ENCODE measurements at places on chromosomes 11 and 22.
A peak's percentile ranks its signal among the peaks of the same experiment; 100 is the strongest.

DNA sequence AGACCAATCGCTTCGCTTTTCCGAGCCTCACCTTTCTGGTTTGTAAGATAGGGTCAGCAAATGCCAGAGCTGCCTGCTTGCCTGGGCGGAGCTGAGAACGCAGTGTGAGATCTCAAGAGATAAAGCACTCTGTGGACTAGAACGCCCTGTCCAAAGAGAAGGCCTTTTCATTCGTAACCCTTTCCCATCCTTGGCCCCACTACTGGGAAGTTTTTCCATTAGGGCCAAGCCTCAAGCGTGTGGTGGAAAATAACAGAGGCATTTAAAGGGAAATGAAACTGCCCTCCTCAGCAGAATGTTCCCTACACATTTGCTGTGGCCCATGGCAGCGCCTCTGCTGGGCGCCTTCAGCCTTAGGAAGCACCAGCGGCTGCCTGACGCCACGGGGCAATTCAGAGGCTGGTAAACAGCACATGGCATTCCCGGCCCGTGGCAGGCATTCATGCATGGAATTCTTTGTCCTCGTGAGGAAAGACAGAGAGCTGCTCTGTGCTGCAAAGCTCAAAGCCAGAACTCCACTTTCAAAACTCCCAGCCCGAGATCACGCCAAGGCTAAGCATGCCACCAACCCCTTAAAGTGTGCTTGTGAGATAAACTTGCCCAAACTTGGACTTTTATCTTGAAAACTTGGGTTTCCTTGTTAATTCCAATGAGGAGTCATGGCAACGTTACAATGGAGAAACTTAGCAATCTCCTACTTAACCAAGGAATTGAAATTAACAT lies 38.1 kb downstream of the AHNAK start:
- DNase-seq, result peak; percentile 62

- no peak for DNase-seq
Observed at GRCh38 chr22:38952281-38952993, 5.0 kb upstream of the APOBEC3A start.

DNA sequence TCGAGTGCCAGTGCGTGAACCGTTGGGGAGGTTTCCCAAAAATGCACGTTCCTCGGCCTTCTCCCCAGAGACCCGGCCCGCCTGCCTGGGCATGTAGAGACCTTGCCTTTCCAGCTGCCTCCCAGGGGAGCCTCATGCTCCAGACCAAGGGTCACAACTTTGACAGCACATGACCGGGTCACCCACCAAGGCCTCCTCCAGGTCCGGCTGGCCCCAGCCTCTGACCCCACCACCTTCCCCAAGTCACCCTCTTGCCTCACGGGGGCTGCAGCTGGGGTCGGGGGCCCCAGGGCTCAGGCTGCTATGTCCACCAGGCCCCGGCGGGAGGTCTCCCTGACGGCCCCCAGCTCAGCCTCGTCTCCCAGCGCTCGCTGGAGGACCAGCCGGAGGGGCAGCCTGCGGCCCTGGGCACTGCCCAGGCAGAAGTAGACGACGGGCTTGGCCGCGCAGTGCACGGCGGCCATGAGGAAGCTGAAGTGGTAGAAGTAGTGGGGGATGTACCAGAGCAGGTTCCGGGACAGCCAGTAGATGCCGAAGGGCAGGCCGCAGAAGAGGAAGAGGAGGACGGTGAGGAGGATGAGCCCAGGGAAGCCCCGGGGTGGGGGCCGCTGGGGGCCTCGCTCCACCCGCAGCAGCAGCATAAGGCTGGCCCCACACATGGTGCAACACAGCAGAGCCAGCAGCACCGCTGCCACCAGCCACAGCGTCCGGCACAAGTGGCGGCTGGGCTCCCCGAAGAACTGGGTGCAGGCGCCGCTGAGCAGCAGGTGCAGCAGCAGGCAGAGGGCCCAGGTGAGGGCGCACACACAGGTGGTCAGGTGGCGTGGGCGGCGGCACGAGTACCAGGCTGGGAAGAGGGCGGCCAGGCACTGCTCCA lies 4.4 kb downstream of the MRGPRE start:
- DNase-seq, result no peak

DNA sequence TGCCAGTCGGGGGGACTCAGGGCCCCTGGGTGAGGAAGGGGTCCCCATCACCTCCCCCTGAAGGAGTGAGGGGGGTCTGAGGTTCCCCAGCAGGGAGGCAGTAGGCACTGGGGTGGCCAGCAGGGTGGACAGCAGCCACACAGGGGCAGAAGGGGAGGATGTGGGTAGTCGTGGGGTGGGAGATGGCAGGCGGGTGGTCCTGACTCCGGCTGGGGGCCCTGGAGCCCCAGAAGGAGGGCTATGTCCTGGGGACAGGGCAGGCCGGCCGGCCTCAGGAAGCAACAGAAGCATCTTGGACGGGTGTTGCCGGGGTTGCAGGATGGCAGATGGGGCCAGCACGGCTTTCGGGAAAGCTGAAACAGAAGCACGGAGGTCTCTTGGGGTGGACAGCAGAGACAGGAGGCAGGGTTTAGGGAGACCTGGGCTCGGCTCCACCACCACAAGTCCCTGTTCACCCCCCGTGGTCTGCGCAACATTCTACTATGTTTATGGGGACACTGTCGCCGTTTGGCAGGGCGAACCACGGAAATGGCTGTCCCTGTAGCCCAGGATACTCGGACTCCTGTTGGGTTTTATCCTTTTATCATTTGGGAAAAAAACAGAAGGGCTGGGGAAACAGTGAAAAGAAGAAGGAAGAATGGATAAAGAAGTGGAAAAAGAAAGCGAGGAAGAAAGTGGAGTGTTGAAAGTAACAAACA lies 14.1 kb downstream of the VWCE start:
- peak; percentile 26 for DNase-seq

DNA sequence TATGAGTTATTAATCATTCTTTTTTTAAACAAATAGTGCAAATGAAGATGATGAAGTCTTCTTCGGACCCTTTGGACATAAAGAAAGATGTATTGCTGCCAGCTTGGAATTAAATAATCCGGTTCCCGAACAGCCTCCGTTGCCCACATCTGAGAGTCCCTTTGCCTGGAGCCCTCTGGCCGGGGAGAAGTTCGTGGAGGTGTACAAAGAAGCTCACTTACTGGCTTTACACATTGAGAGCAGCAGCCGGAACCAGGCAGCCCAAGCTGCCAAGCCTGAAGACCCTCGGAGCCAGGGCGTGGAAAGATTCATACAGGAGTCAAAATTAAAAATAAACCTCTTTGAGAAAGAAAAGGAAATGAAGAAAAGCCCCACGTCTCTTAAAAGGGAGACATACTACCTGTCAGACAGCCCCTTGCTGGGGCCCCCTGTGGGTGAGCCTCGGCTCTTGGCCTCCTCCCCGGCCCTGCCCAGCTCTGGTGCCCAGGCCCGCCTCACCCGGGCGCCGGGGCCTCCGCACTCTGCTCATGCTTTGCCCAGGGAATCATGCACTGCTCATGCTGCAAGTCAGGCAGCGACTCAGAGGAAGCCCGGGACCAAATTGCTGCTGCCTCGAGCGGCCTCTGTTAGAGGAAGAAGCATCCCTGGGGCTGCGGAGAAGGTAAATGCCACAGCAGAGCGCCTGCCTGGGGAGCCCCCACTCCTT lies 11.8 kb downstream of the GTSE1 start:
- no peak for DNase-seq

DNA sequence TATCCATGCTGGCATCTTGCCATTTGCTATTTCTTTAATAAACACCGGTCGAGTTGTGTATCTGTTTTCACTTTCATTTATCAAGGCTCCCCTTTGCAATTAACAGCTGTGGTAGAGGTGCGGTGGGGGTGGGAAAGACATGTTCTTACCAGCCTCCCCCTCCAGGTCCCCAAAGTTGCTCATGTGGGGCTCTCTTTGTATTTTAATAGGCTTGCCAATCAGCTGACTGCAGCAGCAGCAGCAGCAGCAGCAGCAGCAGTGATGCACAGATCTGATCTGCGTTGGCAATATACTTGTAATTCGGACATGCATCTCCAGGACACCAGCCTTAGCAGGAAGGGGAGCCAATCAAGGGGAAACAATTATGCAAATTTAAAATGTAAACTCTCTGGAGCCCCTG lies 40.3 kb upstream of the E2F8 start:
- peak; percentile 33 for DNase-seq

GRCh38 chr11:77101043-77101537 lies 1.6 kb upstream of the OMP start:
- DNase-seq, result no peak

- no peak for DNase-seq
Observed at GRCh38 chr22:27662359-27663301, 138.9 kb downstream of the MN1 start.

GRCh38 chr11:44748606-44749005 lies 21.8 kb downstream of the TSPAN18 start:
- DNase-seq, result no peak

DNA sequence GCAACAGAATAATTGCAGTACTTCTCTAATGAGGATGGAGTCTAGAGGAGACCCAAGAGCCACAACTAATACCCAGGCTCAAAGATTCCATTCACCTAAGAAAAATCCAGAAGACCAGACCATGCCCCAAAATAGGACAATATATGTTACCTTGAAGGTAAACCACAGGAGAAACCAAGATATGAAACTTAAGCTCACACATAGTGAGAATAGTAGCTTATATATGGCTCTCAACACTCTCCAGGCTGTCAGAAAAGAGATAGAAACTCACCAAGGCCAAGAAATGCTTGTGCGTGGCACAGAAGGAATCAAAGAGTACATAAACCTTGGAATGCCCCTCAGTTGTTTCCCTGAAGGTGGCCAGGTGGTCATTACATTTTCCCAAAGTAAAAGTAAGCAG lies 9.1 kb downstream of the FAM111A start:
- no peak for DNase-seq

DNA sequence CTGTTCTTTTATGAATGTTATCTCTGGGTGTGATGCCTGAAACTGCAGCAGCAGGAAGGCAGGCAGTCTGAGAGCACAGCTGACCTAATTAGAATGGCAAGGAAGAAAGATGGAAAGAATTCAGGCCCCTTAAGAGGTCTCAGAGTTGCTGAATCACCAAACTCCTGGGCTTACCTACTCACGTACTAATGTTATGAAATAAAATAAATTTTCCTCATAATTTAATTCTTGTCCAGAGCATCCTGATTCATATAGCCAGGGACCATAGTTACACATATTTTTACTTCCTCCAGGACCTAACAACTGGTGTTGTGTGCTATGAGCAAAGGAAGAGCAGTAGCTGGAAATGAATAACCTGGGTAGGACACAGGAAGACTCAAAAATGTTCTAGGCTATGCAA lies 41.9 kb downstream of the SNX19 start:
- no peak for DNase-seq

DNA sequence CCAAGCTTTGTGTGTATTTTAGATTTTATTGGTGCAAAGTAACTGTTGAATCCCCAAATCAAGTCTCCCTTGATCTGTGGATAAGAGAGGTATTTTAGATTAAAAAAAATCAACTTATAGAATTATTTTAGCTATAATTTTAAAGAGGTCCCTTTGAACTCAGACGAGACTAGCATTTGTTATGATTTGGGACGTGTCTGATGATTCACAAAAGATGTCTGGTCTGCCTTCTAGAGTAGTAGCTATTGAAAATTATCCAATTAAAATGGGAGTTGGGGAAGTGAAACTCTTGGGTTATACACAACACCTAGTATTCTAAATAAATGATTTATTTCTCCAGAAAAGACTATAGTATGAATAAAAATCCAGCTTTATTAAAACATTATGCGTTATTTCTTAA lies 227.9 kb upstream of the GRIA4 start:
- no peak for DNase-seq

GRCh38 chr11:134841411-134841810 lies 429.4 kb upstream of the B3GAT1 start:
- DNase-seq, result no peak

Measured in NCI-H146 (cell line).